CD8-positive, alpha-beta memory T cell (primary cell): ENCODE measurements at places on chromosomes 7 and 10.

- DNase-seq, result no peak
These were observed 2.7 kb downstream of the EPHB6 start for GRCh38 chr7:142857625-142858024.

DNA sequence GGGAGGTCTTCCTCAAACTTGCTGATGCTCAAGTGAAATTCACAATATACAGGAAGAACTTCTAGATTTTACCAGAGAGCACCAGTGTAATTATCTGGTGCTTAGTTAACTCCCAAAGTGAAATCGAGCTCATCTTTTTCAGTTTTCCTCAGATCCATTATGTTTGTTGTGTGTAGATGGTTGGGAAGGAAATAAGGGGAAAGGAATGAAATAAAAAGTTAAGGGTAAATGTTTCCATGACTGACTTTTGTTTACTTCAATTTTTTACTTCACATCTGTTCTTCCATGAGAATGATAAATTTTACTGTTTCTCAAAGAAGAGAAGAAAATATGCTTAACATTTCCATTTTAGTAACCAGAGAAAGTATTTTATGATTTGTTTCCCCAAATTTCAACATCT lies 21.3 kb downstream of the FAM107B start:
- no peak for DNase-seq

- DNase-seq, result no peak
These were observed 105.1 kb upstream of the NPVF start for GRCh38 chr7:25333296-25333928.

DNA sequence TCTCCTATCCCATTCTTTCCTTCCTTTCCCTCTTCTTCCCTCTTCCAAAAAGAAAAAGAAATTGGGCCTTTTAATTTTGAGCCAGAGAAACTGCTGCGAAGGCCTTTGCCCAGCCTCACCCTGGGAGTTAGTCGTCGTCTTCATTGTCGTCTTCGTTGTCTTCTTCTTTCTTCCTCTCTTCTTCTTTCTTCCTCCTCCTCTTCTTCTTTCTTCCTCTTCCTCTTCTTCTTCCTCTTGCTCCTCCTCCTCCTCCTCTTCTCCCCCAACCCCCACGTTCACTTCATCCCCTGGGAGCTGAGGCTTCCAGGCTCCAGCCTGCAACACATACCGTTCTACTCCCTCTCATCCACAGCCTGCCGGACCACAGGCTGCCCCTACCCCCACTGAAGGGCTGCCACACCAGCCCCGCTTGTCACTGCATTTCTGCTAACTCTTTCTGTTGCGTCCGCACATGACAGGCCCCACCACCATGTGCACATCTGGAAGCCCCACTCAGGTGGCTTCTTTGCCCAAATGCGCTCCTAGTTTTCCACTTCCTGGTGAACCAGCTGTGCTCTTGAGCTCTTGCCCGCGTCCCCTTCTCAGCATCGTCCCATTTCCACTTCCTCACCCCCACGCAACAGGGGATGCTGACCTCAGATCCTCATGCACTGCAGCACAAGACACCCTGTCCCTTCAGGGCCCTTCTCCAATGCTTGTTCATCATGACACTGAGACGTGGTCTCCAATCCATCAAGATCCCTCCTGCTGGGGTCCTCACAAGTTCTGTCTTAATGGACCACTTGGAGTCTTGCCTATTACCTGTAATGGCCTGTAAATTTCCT lies 94.9 kb upstream of the SH2B2 start:
- no peak for DNase-seq

DNA sequence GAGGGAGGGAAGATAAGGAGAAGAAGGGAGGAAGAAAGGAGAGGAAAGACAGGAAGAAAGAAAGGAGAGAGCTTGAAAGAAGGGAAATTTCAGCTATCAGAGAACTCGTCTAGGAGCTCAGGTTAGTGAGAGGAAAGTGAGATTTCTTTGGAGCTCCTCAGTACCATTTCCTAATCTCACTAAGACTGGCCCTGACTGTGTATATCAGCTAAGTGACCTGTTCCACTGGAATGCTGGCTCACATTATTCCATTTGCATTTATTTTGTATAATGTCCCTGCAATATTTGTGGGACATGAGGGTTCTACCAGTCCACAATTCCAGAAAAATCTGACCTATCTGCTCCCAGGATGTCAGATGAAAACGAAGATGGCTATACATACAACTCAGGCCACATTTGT lies 114.7 kb upstream of the CELF2 start:
- DNase-seq, result no peak

DNA sequence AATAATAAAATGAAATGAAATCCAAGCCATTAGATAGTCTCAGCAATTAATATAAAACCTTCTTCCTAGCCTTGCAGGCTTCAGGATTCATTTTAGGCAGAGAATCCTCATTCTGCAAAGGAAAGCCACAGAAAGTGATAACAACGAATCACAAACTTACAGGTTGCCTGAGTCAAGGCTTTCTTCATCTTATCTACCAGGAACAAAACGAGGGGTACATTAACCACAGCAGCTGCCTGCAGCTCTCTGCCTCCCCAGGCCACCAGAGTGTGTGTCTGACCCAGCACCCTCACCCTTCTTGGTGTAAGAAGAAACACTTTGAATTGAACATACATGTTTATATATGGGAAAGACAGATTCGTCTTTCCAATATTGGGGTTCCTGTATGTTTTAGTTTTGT lies 12.5 kb upstream of the TNS3 start:
- no peak for DNase-seq

DNA sequence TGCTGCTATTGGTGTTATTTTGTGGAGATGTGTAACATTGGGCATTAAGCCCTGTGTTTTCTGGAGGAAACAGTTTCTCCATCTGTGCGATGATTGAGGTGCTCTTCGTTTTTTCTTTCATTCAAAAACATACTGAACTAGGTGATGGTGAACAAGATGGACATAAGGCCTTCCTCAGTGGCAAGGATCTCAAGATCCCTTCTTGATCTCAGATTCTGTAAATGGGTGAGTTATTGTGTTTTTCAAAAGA lies 759 bp upstream of the ELAPOR2 start:
- DNase-seq, result no peak

DNA sequence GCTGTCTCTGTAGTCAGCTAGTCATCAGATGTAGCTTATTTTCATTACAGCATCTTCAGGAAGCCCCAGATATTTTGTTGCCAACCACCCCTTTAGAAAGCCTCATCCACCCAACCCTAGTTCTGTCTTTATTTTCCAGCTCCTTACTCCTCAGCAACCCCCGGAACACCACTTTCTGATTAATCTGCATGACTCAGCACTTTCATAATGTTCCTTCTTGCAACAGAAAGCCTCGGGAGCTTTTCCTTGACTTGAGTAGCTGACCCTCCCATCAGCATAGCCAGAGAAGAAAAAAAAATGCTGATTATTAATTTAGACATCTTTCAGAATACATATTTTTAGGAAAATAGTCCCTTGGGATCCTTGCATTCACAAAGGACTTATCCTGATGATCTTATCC lies 244.0 kb upstream of the CXCL12 start:
- DNase-seq, result no peak
